Stimulated activated CD4-positive, alpha-beta T cell treated with anti-CD3 and anti-CD28 coated beads, Interleukin-15, amount 100 ng/mL, for 1 hour (primary cell): ENCODE measurements at places on chromosomes 5 and 9.

GRCh38 chr5:130978475-130978874, 186.6 kb downstream of the HINT1 start:
- DNase-seq, result no peak

DNA sequence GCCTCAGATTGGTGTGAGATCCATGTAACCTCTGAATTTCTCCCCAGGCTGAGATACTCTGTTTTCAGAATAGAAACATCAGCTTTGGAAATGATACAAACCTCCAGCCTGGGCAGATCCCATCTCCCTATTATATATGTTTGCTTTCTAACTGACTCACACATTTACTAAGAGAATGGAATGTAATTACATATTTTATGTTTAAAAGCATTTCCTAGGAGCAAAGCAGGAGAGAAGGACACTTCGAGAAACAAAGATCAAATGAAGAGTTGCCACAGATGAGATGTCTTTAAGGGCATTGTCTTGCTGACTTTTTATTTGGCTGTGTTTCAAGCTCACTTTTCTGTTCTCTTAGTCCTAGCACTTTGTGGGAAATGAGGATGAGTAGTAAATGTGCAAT, 96.3 kb downstream of the CDH18 start:
- DNase-seq, result no peak

DNA sequence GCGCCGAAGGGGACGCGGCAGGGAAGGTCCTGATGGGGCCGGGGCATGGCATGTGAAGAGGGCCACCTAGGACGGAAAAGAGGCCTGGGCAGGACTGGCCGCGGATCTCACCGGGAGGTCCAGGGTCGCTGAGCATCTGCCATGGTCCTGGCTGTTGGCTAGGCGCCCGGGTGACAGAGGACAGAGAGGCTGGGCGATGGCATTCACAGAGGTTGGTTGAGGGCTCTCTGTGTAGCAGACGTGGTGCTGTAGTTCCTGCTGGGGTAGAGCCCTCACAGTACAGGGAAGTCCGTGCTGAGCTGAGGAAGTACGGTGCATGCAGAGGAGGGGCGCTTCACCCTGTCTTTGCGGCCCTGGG, 427 bp downstream of the PCYOX1L start:
- no peak for DNase-seq

DNA sequence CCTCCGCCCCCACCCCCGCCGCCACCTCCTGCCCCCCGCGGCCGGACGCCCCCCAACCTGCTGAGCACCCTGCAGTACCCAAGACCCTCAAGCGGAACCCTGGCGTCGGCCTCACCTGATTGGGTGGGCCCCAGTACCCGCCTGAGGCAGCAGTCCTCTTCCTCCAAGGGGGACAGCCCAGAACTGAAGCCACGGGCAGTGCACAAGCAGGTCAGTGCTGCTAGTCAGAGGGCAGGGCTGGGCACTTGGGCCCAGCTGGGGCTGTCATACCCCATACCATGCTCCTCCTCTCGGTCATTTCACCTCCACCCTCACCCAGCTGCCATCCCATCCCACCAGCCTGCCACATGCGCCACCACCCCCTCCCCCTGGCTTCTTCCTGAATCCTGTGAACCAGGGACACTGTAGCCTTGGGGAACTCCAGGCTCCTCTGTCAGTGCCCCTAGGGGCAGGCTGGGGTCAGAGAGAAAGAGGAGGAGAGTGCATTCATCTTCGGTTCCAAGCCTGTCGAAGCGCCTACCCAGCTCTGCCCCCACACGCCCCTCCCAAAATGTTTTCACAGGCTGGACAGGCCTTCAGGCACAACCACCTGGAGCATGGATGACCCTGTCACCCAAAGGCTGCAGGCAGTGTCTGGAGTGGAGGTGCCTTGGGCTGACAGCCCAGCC, 122.0 kb downstream of the DAB2IP start:
- DNase-seq, result no peak

- DNase-seq, result no peak
These were observed 424.7 kb upstream of the ST8SIA4 start for GRCh38 chr5:101327816-101328215.

DNA sequence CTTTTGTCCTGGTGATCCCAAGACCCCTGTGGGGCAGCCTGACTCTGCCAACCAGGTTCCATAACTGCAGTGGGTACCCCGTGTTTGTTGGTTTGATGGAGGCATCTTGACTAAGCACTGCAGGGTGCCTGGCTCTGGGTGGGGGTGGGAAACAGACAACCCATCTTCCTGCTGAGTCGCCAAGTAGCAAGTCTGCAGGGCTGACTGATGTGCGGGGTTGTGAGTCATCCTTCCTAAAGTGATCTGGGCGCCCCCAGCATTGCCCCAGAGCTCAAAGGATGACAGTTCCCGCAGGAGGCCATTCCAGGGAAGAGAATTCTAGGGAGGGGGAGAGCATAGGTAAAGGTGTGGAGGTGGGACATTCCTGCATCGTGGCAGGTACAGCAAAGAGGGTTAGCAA, 23.5 kb downstream of the DAB2IP start:
- no peak for DNase-seq

GRCh38 chr5:97854871-97855762, 672.1 kb upstream of the RIOK2 start:
- DNase-seq, result no peak

- no peak for DNase-seq
These were observed 69.0 kb upstream of the ZSWIM6 start for GRCh38 chr5:61263072-61263471.

DNA sequence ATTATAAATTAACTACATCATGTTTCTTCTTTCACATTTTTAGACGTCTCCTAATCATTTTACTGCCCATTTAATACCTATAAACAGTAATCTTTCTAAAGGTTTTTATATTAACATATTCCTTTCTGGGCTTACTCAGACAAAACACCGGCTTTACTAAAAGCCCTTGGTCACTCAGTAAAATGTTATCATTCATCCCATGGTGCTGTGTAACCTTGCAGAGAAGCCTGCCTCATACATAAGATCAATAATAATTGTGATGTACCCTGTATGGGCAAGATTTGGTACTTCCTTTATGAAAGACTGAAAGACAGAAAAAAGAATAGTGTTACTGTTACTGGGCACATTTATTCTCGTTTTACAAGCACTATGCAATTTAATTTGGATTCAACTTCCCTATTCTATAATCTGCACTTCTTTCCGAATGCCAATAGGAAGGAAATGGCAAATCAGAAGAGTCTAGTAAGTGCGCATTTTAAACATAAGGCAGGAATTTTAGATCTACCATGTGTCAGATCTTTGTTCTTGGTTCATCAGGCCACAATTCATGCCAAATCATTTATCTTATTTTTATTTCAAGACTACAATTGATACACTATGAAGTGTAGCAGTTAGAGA, 522.2 kb downstream of the CSNK1G3 start:
- no peak for DNase-seq

DNA sequence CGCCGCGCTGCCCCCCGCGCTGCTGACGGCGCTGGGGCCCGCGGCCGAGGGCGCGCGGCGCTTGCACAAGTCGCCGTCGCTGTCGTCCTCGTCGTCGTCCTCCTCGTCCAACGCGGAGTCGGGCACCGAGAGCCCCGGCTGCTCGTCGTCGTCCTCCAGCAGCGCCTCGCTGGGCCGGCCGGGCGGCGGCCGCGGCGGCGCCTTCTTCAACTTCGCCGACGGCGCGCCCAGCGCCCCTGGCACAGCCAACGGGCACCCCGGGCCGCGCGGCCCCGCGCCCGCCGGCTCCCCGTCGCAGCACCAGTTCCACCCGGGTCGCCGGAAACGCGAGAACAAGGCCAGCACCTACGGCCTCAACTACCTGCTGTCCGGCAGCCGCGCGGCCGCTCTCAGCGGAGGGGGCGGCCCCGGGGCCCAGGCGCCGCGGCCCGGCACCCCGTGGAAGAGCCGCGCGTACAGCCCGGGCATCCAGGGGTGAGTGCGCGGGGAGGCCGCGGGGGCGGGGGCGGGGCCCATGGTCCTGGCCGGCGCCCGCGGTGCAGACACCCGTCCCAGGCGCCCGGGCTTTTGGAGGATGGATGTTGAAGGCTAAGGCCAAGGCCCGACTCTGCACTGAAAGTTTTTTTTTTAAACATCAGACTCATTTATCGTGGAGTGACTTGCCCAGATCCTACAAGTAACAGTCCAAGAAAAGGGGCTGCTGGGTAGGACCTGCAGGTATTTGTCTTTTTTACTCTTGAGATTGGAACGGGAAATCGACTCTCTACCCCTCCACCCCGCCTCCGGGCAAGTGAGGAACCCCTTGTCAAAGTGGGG, 1.2 kb downstream of the TENT4A start:
- peak; percentile 25 for DNase-seq

DNA sequence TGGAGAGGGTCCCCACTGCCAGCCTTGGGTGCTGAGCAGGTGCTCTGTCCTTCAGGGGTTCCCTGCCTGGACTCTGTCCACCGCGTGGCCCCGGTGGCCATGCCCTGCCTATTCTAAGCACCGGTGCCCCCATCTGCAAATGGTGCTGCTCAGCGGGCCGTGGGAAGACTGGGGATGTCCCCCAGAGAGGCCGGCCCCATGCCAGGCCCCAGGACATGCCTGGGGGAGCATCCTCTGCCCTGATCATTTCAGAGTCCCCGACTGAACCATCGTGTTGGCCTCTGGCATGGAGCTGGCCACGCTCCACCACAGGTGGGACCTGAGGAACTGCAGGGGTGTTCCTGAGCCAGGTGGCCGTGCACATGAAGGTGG, 64.7 kb downstream of the RXRA start:
- DNase-seq, result no peak
